ENCODE measurements at places on chromosomes 5 and 9. TPM values are rescaled to one million over a fixed set of nuclear protein-coding genes. Genes with fewer than 3 reads are reported as not detected.

The GPR150 gene
- 2.8 TPM for polyA plus RNA-seq

The CDH6 gene
- polyA plus RNA-seq = not detected

The PCDHGA3 gene
- not detected for polyA plus RNA-seq

The BARHL1 gene
- not detected for polyA plus RNA-seq

The SPINK7 gene
- polyA plus RNA-seq = not detected

The SLC6A18 gene
- polyA plus RNA-seq = not detected

The SOWAHA gene
- polyA plus RNA-seq = not detected

The ARL14EPL gene
- polyA plus RNA-seq = not detected

The YIPF5 gene
- polyA plus RNA-seq = 68.2 TPM

The PKD2L2 gene
- polyA plus RNA-seq = 0.41 TPM

The FRRS1L gene
- not detected for polyA plus RNA-seq

The FOXD4L3 gene
- not detected for polyA plus RNA-seq

DNA sequence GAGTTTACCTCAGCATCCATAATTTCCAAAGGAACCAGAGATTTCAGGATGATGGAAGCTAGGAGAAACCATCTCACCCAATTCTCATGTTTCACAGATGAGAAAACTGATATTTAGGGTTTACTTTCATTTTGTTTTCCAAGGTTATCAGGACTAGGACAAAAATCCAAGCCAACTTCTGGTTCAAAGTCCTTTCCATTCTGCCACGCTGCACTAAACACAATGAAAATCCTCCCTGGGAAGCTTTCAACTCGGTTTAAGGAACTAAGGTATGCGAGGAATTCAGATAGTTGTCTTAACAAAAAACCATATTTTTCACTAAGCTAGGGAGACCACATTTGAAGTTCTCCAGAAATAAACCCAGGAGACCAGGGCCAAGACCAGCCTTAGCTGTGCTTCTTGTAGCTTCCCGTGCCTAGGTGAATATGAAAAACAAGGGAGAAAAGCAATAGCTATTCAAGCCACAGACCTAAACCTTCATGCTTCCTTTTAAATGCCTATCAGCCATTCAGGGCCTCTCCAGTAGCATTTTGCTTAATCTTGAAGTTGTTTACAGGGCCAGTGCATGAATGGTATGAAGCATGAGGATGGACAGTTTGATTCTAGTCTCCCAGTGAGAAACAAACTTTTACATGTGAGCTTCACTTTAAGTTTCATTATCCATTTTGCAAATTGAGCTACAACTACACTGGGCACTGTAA, 167.9 kb downstream of the DENND1A start:
- no peak for DNase-seq

- no peak for DNase-seq
Measured at GRCh38 chr9:20111173-20111843, 322.5 kb upstream of the SLC24A2 start.

- no peak for DNase-seq
Measured at GRCh38 chr5:181047921-181048320, 7.9 kb downstream of the BTNL9 start.

DNA sequence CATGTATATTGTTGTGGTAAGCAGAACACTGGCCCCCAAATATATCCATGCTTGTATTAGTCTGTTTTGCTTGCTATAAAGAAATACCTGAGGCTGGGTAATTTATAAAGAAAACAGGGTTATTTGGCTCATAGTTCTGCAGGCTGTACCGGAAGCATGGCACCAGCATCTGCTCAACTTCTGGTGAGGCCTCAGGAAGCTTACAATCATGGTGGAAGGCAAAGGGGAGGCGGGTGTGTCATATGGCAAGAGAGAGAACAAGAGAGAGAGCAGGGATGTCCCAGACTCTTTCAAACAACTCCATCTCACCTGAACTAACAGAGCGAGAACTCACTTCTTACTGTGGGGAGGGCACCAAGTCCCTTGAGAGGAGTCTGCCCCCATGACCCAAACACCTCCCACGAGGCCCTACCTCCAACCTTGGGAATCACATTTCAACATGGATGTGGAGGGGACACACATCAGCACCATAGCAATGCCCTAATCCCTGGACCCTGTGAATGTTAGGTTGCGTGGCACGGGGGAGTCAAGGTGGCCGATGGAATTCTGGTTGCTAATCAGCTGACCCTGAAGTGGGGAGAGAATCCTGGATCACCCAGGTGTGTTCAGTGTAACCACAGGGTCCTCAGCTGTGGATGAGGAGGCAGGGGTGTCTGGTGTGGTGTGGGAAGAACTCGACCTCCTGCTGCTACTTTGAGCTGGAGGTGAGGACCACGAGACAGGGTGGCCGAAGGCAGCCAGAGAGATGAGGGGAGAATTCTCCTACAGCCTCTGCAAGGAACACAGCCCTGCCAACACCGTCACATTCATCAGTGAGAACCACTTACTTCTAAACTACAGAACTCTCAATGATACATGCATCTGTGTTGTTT, 172.8 kb downstream of the AUH start:
- no peak for DNase-seq

DNA sequence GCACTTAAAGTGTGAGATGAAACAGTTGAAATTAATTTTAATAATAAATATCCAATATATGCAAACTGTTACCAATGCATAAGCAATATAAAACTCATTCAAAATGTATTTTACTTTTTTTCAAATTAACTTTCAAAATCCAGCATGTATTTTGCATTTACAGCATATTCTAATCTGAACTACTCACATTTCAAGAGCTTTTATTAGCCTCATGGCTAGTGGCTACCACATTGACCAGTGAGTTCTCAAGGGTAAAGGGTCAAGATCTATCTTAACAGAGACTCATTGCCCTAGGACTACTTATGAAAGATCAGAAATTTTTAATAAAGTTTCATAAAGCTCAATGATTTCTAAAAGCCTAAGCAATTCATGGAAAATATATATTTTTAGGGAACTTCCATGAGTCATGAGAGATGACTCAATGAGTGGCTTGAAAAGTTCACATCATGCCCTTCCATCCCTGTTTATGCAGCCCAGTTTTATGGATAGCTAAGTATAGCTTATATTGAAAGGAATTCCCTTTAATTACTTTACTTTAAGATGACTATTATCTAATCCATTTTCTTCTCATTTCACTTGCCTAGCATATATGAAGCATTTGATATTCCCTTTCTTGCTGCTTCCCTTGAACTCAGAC, 608.6 kb downstream of the SLCO4C1 start:
- no peak for DNase-seq

- DNase-seq = no peak
Measured at GRCh38 chr5:116543501-116543900, 31.1 kb downstream of the SEMA6A start.

GRCh38 chr5:16792598-16793275, 143.4 kb downstream of the MYO10 start:
- no peak for DNase-seq

DNA sequence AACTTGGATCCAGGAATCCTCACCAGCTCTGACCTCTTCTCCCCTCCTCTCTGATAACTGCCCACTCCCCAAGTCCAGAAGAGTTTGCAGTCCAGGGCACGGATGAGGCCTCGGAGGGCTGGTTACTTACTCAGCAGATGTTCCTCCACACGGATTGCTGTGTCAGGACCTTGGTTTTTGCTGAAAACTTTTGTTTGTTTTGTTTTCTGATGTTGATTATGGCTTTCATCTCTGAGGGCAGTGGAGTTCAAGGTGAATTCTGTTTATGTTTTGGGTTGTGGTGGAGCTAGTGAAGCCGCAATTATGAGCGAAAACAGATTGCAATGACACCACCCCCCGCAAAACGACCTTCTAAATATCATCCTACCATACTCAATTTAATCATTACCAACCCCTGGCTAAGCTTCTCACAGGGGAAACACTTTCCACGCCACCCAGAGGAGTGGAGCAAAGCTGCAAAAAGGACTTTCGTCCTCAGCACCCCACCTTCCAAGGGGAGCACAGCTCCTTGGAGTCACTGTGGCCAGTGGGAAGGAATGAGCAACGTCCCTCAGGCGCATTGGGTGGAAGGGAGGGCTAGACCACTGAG, 92.7 kb upstream of the SAP30L start:
- no peak for DNase-seq

GRCh38 chr9:124473310-124473709, 23.1 kb downstream of the ADGRD2 start:
- no peak for DNase-seq

DNA sequence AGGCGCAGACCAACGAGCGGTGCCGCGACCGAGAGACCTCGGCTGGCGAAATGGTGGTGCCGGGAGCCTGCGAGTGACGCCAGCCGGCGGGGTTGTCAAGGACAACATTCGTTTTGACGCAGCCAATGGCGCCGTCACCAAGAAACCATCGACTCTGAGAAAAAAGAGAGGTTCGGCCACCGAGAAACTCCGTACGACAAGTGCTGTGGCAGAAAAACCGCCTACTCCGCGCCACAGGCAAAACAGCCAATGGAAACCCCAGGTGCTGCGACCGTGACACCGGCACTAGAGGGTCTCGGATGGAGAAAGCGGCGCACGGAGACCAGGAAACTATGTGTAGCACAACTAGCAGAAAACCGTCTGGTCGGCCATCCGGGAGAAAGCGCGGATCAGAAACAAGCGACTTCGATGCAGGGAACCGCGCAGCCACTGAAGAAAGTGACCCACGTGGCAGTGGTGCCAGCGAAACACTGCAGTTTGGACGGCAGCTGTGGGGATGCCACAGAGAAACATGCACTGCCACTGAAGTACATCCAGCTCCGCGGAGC, 88.8 kb downstream of the ANXA2R start:
- DNase-seq = peak; percentile 91

GRCh38 chr9:121372239-121373010, 2.4 kb upstream of the STOM start:
- no peak for DNase-seq

DNA sequence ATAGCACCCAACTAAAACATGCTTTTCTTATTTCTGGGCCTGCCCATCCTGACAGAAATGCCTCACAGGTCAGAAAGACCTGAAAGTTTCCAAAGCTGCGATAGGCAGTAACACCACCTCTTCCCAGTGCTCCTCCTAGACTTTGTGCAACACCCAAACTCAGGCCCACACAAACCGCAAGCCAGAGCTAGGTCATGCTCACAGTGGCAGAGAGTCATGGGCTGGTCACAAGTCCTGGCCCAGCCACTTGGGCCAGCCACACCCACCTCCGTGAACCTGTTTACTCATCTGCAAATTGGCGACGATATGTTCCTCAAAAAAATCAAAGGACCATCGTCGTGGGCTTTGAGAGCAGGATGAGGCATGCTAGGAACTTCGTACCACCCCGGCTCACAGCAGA, 44.0 kb upstream of the SLC25A51 start:
- DNase-seq = no peak

DNA sequence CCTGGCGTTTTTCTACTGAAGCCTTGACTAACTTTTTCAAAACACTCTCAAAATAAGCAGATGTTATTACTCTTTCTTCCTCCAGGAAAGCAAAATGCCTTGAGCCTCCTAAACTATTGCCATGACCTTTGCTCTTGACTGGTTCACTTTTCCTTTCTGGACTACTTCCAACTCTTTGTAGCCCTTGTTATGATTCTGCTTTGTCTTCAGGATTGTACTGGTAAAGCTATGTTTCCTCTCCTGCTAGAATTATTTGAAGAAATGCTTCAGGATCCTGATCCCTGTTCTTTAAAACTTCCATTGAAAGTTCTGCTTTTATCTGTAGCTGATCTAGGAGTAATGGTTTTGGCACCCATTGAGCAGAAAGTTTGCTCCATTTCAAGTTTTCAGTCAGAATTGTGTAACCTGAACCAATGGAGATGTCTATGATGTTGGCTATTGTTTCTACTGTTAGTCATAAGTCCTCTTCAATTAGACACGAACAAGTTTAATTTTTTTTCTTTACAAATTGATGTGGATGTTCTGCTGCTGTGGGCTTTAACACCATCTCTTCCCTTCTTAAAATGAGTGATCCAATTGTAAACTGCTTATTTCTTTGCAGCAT, 1356.4 kb downstream of the EFNA5 start:
- no peak for DNase-seq

DNA sequence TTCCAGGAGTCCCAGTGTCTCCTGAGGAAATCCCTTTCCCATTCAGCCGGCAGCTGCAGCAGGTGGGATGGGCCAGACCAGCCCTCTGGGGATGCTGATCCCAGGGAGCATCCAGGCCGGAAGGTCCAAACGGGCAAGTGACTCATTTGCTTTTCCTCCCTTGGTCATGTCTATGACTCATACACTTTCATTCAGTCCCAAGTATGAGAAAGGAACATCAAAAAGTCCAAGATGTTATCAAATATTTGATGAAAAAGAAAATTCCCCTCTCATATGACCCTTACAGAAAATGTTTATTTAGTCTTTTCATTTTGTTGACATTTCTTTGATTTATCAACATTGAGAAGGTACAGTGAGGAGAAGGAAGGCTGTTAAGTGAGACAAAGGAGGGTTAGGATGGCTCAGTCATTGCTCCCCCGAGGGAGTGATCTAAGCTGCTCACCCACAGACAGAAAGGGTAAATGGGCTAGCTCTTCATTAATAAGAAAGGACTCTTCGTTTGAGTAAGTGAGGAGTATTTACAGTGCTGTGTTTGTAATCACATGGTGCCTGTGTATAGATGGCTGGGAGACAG, 117.6 kb upstream of the ANKRD55 start:
- no peak for DNase-seq

DNA sequence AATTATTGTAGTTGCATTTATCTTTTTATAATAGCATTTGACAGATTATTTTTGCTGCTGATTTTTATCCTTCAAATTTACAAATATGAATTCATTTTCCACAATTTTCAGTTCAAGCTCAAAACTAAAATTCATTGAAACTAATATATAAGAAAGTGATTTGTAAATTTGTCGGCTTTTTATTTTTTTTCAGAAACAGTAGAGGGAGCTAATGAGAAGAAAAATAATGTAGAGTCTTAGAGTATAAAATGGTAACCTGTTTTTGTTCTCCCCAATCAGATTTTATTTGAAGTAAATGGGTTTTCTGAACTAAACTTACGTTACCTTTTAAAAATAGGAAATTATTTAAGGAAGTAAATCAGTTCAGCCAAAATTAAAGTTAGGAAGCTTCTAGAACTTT, 19.2 kb downstream of the PRRC1 start:
- DNase-seq = no peak

DNA sequence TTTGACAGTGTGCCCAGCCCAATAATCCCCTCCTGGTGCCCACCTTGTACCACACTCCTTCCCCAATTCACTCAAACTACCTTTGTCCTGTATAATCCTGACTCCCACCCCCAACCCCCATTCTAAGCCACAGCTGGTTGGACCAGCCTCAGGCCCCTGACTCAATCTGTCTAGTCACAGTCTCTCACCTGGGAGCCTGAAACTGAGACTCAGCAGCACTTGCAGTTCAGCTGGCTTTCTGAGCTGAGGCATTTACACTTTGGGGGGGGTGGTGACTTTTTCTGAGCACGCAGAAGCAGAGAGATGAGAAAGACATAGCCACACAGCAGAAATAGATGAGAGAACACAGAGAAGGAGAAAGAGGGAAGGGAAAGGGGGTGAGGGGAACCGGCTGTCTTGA, 247.3 kb downstream of the MAN2A1 start:
- DNase-seq = no peak
